Left ventricle myocardium inferior (tissue), 1 donor: ENCODE measurements at places on chromosomes 4 and X.

GRCh38 chr4:181193131-181193930, 1049.9 kb upstream of the TENM3 start:
- DNase-seq, result no peak

GRCh38 chr4:142203505-142203904, 567.1 kb downstream of the IL15 start:
- no peak for DNase-seq

GRCh38 chr4:139011225-139011950, 4.2 kb upstream of the NOCT start:
- DNase-seq, result no peak

DNA sequence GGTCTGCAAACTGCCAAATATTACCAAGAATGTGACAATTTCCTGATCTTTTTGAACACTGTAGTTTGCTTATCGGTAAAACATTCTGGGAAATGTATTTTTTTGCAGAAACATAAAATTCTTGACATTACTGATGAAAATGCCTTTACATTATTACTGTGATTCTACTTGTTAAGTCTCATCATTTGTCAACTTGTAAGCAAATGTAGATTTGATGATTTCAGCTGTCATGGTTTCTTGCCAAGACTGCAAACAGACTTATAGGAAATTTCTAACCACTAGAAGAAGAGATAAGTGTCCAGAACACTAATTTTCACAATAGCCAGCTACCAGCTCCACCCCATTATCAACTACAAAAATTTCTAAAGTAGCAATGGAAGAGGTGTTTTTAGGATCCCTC, 560.4 kb downstream of the STPG2 start:
- no peak for DNase-seq

- DNase-seq, result no peak
Observed at GRCh38 chrX:12610079-12610478, 181.1 kb upstream of the PRPS2 start.

GRCh38 chr4:159227378-159227777, 124.5 kb downstream of the RAPGEF2 start:
- DNase-seq, result no peak

DNA sequence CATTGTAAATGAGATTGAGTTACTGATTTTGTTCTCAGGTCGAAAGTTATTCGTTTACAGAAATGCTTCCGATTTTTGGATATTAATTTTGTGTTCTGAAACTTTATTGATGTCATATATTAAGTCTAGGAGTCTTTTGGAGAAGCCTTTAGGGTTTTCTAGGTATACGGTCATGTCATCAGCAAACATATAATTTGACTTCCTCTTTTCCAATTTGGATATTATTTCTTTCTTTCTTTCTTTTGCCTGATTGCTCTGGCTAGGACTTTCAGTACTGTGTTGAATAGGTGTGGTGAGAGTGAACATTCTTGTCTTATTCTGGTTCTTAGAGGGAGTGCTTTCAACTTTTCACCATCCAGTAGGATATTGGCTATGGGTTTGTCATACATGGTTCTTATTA, 35.4 kb upstream of the PDLIM5 start:
- no peak for DNase-seq

GRCh38 chr4:2252530-2253091, 9.3 kb downstream of the MXD4 start:
- no peak for DNase-seq

DNA sequence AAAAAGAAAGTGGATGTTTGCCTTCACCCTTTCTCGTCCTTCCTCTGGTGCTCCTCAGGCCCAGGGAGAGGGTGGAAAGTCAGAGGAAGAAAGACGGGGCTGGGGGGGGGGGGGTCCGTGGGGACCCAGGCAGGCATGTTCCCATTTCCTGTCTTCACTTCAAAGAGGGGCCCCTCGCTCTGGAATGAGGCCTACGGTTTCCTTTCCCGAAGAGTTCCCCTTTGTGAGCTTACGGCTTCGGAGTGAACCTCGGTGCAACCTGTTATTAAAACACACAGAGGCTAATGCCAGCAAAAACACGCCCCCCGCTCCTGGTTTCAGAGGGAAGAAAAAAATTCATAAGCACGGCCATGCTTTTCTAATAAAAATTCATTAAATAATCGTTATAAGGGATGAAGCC, 40.1 kb downstream of the SHOX start:
- no peak for DNase-seq

DNA sequence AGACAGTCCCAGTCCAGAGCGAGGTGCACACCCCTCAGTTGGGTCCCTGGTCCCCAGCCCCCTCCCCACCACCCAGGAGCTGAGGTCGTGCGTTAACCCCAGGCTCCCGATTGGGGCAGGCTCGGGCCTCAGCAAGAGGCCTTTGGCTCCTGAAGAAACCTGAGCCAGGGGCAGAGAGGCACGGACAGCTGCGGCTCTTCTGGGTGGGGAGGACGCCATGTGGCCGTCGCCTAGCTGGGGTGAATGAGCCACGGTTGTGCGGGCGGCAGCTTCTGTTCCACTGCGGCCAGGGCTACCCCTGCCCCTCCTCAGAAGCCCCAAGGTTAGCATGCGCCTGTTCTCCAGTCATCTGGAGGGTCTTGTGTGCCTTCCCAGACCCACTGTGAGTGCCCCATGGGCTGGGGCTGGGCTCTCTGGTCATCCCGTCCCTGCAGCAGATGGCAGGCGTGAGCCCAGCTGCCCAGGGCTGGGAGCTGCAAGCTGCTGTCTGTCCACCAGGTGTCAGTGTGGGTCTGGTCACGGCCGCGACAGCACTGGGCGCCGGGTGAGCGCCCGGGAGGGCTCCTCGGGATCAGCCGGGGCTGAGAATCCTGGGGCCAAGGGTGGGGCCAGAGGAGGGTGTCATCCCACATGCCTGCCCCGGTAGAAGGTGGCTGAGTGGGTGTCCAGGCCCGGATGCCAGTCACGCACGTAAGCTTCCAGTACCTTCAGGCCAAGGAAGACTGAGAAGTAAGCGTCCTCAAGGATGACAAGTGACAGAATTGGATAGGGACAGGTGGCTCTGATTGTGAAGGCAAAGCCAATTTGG, 21.9 kb downstream of the ATP2B3 start:
- peak; percentile 38 for DNase-seq

DNA sequence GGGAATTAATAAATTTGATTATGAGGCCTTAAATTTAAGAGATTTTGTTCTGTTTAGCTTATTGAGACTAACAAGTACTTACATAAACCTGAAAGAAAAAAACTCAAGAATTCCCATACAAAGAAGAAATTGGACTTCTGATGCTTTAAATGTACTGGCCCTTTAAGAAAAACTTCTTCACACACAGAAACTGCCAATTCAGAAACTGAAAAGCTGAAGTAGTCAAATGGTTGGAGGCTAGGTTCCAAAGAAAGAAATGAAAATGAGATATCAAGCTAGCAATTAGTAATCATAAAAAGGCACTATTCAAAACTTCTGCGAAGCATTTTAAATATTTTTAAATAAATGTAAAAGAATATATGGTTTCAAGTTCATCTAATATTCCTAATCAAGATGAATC, 151.3 kb downstream of the THOC2 start:
- DNase-seq, result no peak

DNA sequence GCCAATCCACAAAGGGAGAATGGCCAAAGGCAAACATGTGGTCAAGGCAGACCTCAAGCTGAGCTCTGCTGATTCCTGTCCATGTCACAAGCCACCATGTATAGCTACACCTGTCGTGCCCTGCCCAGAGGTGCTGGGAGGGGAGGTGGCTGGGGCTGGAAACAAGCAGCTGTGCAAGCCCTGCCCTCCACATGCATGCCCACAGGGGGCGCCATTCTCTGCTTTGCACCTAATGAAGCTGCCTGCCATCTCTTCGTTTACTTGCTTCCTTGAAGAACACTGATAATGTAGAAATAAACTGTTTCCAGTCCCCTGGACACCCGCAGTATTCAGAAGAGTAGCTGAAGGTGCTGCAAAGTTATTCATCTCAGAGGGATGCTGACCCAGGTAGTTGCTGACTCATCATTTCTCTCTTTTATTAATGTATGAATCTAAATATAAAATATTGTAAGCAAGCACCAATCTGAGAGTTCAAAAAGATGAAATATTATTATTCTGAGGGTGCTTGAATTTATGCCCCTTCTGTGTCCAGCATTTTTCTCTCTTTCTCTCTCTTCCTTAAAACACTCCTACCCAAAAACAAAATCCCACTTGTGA, 278.6 kb downstream of the ADGRA3 start:
- no peak for DNase-seq

DNA sequence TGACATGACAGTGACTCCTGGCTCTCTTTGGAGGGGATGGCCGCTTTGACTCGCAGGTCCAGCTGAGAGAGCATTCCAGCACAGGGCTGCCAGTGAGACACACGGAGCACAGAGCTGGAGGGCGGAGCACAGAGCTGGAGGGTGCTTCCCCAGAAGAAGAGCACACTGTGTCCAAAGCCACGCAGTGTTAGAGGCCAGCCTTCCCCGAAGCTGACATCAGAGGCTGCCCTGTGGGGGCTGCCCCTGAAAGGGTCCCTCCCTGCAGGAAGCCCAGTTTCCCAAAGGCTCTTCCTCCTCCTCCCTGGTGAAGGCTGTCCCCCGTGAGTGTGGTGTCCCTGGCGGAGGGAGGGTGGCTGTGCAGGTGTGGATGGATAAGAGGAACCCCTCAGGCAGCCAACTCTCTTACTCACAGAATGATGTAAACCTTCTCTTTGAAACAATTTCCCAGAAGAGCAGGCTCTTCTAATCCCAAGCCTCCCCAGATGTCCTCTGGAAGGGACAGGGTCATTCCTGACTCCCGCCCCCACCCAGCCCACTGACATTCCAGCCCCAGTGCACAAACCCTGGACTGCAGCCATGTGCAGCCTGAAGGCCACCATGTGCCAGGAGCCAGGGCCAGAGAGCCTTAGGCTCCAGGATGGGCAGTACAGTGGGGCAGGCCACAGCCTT, 53.4 kb downstream of the PSAPL1 start:
- peak; percentile 31 for DNase-seq
